Fibroblast of pulmonary artery (primary cell): ENCODE measurements at places on chromosomes 11 and 22.
A peak's percentile ranks its signal among the peaks of the same experiment; 100 is the strongest.

DNA sequence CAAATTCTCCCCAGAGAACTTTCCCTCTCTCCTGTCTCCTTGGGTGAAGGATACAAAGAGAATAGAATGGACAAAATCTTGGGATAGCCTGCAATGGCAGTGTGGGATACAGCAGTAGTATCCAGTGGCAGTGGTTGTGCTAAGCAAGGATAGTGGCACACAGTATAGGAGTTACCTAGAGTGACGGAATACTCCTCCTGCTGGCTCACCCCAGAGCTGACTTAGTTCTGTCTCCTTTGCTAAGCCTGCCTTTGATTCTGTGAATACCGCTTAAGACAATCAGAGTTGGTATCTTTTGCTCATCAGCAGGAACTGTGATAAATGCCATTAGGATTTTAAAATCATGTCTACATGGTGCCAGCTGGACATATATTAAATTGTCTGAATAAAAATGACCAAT is 404.3 kb downstream of the JRKL start:
- DNase-seq = no peak

GRCh38 chr22:28506150-28506535 is 173.5 kb downstream of the TTC28 start:
- no peak for DNase-seq

GRCh38 chr11:12016246-12016645 is 7.8 kb upstream of the DKK3 start:
- no peak for DNase-seq

DNA sequence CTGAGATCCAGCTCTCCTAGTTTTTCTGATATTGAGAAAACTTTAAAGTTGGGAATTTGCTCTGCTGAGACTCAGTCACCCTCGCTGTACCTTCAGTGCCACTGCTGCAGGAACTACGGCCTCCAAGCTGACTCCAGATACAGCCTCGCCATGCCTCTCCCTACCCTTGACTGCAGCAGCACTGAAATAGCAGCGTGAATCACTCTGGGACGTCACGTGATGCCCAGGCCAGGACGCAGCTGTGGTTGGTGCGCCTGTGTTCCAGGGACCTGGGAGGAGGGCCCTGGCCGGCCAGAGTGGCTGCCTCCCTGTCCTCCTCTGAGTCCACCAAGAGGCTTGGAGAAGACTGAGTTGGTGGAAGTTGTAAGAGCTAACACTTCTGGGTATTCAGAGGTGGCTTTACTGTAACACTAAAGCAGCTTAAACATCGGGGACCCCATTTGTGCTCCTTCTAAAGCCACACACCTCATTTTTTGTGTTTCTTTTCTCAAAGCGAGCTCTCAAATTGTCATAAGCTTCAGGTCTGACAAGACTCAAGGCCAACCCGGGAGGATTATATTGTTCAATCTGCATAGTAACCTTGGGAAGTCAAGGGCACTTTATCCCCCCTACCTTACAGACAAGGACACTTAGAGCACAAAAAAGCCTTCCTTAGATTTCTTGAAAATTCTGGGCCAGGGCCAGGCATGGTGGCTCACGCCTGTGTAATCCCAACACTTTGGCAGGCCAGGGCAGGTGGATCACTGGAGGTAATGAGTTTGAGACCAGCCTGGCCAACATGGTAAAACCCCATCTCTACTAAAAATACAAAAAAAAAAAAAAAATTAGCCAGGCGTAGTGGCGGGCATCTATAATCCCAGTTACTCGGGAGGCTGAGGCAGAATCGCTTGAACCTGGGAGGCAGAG is 4.2 kb upstream of the STIP1 start:
- peak; percentile 93 for DNase-seq

DNA sequence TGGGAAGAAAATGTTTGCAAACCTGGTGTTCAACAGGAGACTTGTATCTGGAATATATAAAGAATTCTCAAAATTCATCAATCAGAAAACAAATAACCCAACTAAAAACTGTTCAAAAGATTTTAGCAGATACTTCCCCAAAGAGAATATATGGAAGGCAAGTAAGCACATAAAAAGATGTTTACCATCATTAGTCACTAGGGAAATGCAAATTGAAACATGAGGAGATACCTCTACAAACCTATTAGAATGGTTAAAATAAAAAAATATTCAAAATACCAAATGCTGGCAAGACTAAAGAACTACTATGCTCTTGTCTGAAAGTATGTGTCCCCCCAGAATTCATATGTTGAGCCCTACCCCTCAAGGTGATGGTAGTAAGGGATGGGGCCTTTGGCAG is 8.6 kb downstream of the EXPH5 start:
- DNase-seq = no peak
